ENCODE measurements at places on chromosomes 5 and 9.

GRCh38 chr9:123509646-123510045, 153.6 kb downstream of the CRB2 start:
- no peak for DNase-seq

GRCh38 chr5:147396070-147396823, 113.6 kb downstream of the DPYSL3 start:
- DNase-seq = no peak

GRCh38 chr5:40078898-40079575, 600.7 kb upstream of the PTGER4 start:
- DNase-seq = peak; percentile 4

GRCh38 chr9:31790720-31791119, 593.7 kb upstream of the ACO1 start:
- no peak for DNase-seq

DNA sequence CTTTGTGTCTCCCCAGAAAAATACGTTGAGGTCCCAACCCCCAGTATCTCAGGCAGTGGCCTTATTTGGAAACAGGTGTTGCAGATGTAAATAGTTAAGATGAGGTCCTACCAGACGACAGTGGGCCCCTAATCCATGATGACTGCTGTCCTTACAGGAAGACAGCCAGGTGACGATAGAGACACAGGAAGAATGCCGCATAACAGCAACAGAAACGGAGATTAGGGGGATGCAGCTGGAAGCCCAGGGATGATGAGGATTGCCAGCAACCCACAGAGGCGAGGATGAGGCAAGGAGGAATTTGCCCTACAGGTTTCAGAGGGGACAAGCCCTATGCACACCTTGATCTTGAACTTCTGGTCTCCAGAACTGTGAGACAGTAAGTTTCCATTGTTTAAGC, 46.5 kb downstream of the ROPN1L start:
- no peak for DNase-seq

GRCh38 chr5:168947212-168947868, 353.6 kb downstream of the SLIT3 start:
- DNase-seq = peak; percentile 64

- DNase-seq = no peak
Measured at GRCh38 chr9:18893046-18893445, 140.0 kb downstream of the SAXO1 start.

DNA sequence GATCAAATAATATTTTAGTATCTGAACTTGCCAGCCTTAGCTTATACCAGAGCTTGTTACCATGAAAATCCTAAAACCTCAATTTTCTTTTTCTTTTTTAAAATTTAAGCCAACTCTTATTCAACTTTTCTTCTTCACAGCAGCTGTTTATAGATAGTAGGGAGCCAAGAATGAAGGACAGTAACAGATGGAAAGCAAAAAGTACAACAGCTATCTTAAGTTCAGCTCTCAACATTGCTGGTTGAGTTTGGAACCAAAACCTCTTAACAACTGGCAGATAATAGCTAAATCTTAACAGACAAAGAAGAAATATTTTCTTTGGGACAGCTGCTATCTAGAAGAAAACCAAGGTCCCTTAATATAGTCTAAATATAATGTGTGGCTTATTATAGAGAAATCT, 74.7 kb downstream of the PJA2 start:
- no peak for DNase-seq

- peak; percentile 78 for DNase-seq
Measured at GRCh38 chr5:112006721-112007120, 249.7 kb upstream of the NREP start.
